ENCODE measurements at places on chromosomes 13 and 19. TPM values are rescaled to one million over a fixed set of nuclear protein-coding genes. Genes with fewer than 3 reads are reported as not detected.

The NCR1 gene
- not detected for total RNA-seq

The SPRY2 gene
- 17.7 TPM for total RNA-seq

The ITGBL1 gene
- 2.8 TPM for total RNA-seq

The IRGC gene
- not detected for total RNA-seq

The SSBP4 gene
- total RNA-seq: 65.4 TPM

The CGB7 gene
- total RNA-seq: 8.4 TPM

The SIGLECL1 gene
- not detected for total RNA-seq

The FGF22 gene
- not detected for total RNA-seq

The GTPBP3 gene
- total RNA-seq: 22.2 TPM

The KRTDAP gene
- 1.4 TPM for total RNA-seq

The TPTE2 gene
- not detected for total RNA-seq

The C19orf38 gene
- 0.39 TPM for total RNA-seq

The SRRM5 gene
- not detected for total RNA-seq

The TRIM13 gene
- 14.3 TPM for total RNA-seq

The ZIC5 gene
- not detected for total RNA-seq

The RNF126 gene
- 126 TPM for total RNA-seq

The CACNG7 gene
- total RNA-seq: not detected

All from hair follicular keratinocyte (primary cell).